ENCODE measurements at places on chromosomes 1 and 21. TPM values are rescaled to one million over a fixed set of nuclear protein-coding genes. Genes with fewer than 3 reads are reported as not detected.

DNA sequence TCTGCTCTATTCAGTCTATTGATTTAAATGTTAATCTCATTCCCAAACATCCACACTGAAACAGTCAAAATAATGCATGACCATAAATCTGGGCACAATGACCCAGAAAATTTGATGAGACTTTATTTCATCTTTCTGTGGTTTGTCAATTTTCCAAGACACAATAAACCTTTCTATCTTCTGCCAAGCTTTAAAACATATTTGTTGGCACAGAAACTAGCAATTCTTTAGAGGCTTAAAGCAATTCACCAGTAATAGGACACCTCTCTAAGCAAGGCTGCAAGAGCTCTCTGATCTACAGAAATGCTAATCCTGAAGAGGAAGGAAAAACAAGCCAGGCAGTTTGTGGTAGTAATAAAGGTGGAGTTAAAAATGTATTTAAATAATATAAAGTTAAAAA lies 113.7 kb downstream of the FCRL5 start:
- H3K27ac ChIP-seq = no peak overlapping the region
- no peak overlapping the region for H3K4me3 ChIP-seq
- no peaks in the 10 kb centered on the region for H3K4me1 ChIP-seq
- DNase-seq = no peak
- no peaks in the 10 kb centered on the region for H3K36me3 ChIP-seq

GRCh38 chr1:247452447-247453039 lies 5.4 kb downstream of the OR2B11 start:
- peaks cover 4% of the 10 kb centered on the region for H3K36me3 ChIP-seq
- H3K27me3 ChIP-seq = peaks cover 2% of the 10 kb centered on the region
- H3K27ac ChIP-seq = no peak overlapping the region
- H3K4me1 ChIP-seq = peaks cover 11% of the 10 kb centered on the region

NPHS2 gene
- not detected for total RNA-seq

TMEM82 gene
- not detected for total RNA-seq

GRCh38 chr1:109113590-109114341 lies at the start of gene ELAPOR1:
TSS of gene ELAPOR1 (plus strand) at chr1:109114115. CDS start at chr1:109114184, 69 bp downstream.
- H3K36me3 ChIP-seq = no peaks in the 10 kb centered on the region
- peak within 1 kb of the TSS; percentile 86 for H3K4me3 ChIP-seq
- peaks cover 18% of the 10 kb centered on the region for H3K27me3 ChIP-seq
- H3K4me1 ChIP-seq = peaks cover 36% of the 10 kb centered on the region
- peak; percentile 79 for DNase-seq
- peak within 1 kb of the TSS; percentile 37 for H3K27ac ChIP-seq

RGS18 gene
- total RNA-seq = 0.62 TPM

NES gene
- total RNA-seq = not detected

PCSK9 gene
- not detected for total RNA-seq

DNA sequence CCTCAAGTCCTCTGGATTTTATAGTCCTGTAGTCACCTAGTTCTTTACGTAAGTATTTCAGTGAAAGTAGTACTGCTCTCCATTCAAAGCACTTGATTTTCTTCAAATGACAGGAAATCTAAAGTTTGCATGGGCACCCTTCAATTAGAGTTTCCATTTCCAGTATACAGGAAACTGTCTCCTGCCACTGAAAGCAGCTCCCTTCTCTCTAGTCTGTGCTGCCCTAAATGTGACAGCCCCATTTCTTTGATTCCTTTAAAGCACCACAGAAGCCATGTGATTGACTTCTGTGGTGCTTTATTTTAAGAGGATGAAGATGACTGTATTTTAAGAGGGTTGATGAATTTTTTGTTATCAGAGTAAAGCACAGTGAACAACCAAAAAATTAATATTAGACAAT lies 226.1 kb downstream of the DNAH14 start:
- no peak overlapping the region for H3K4me3 ChIP-seq
- H3K27me3 ChIP-seq = peaks cover 11% of the 10 kb centered on the region
- DNase-seq = no peak
- peaks cover 7% of the 10 kb centered on the region for H3K4me1 ChIP-seq
- H3K27ac ChIP-seq = no peak overlapping the region

DNA sequence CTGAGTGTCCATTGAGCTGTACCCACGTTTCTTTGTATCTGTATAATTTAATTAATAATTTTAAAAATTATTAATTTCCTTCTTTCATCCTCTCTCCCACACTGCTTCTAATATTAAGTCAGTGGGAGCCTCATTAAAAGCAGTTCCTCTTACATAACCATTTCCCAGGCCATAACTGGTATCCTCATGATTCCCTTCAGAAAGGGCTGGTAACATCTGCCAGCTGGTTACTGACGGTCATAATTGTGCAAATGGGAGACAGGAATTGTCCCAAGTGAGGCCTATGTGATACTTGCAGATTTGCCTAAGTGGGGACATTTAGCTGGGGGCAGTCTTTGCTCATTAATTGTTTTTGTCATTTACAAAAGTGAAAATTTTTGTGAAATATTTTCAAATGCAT lies 69.0 kb upstream of the SPAG17 start:
- H3K27ac ChIP-seq = no peak overlapping the region
- H3K4me3 ChIP-seq = no peak overlapping the region
- H3K4me1 ChIP-seq = no peaks in the 10 kb centered on the region
- H3K27me3 ChIP-seq = no peaks in the 10 kb centered on the region

DNA sequence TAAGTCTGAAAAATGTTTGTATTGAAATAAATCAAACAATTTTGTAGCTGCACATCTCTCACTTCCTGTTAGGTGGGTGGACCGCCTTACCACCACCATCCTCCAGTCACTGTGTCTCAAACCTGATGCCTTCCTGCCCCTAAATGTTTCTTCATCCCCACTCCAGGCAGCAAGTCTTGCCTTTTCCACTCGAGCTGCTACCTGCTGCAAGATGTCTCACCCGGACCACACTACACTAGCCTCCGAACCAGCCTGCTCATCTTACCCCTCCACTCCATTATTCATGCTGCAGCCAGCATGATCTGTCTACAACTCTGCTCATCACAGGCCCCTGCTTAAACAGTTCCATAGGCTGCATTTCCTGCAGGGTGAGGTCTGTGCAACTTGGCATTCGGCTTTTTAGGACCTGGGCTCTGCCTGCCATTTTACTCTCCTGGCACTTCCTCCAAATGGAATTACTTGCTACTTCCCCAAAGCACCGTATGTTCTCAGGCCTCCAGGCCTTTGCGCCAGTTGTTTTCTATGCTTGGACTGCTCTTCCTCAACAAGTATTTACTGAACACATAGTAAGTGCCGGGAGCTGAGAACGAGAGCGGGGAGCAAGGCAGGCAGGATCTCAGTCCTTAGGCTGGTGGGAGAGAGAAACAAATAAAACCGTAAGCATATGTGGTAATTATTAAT lies 5.2 kb upstream of the SF3A3 start:
- peaks cover 9% of the 10 kb centered on the region for H3K36me3 ChIP-seq
- H3K4me3 ChIP-seq = peak overlapping the region; percentile 84
- no peaks in the 10 kb centered on the region for H3K27me3 ChIP-seq
- no peak for DNase-seq

GRCh38 chr1:65149351-65150107 lies 1.5 kb downstream of the AK4 start:
- peaks cover 29% of the 10 kb centered on the region for H3K36me3 ChIP-seq
- peaks cover 40% of the 10 kb centered on the region for H3K4me1 ChIP-seq
- DNase-seq = no peak
- peak overlapping the region; percentile 57 for H3K27ac ChIP-seq

DNA sequence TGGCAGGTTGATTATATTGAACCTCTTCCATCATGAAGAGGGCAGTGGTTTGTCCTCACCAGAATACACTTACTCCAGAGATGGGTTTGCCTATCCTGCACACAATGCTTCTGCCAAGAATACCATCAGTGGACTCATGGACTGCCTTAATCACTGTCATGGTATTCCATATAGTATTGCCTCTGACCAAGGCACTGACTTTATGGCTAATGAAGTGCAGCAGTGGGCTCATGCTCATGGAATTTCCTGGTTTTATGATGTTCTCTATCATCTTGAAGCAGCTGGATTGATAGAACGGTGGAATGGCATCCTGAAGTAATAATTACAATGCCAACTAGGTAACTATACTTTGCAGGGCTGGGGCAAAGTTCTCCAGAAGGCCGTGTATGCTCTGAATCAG lies 16.6 kb upstream of the GBP6 start:
- peaks cover 7% of the 10 kb centered on the region for H3K36me3 ChIP-seq
- DNase-seq = no peak
- no peak overlapping the region for H3K4me3 ChIP-seq
- no peaks in the 10 kb centered on the region for H3K27me3 ChIP-seq

All from activated naive CD8-positive, alpha-beta T cell treated with anti-CD3 and anti-CD28 coated beads, Interleukin-2, amount 10 ng/mL, durations not matched to agents 7 days and 5 days (primary cell).